Esophagus mucosa (tissue), 1 donor: ENCODE measurements at places on chromosomes 6 and 20. TPM values are rescaled to one million over a fixed set of nuclear protein-coding genes. Genes with fewer than 3 reads are reported as not detected.

LY6G6C gene
- 10.8 TPM for total RNA-seq

GPR6 gene
- total RNA-seq: not detected

SLC32A1 gene
- total RNA-seq: not detected

CRISP3 gene
- total RNA-seq: 8.1 TPM

ZNF334 gene
- total RNA-seq: 2.0 TPM

CFAP61 gene
- total RNA-seq: not detected

RFX6 gene
- not detected for total RNA-seq

C20orf141 gene
- not detected for total RNA-seq

CRYBG1 gene
- 124 TPM for total RNA-seq

ZC2HC1B gene
- not detected for total RNA-seq

BNIP5 gene
- not detected for total RNA-seq

SERPINB1 gene
- total RNA-seq: 576 TPM

GRM1 gene
- not detected for total RNA-seq

PLG gene
- 0.12 TPM for total RNA-seq

DNA sequence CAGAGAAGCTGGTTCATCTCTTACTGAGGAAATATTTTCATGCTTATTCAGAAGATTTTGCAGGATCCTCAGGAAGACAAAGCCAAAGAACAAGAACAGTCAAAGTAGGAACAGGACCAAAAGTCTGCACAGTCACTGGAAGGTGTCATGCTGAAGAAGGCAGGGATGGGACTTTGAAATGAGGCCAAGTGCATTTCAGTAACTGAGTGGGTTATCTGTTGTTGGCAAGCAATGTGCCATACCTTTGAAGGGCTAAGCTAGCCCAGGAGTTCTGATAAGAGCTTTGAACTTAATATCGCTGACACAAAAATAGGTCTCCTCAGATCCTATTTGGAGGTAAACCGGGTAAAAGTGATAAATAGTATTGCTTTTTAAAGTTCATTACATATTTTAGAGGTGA, 31.5 kb downstream of the SLC16A10 start:
- no peak for ATAC-seq

- ATAC-seq: no peak
Measured at GRCh38 chr20:44457016-44457415, 18.7 kb upstream of the TTPAL start.

DNA sequence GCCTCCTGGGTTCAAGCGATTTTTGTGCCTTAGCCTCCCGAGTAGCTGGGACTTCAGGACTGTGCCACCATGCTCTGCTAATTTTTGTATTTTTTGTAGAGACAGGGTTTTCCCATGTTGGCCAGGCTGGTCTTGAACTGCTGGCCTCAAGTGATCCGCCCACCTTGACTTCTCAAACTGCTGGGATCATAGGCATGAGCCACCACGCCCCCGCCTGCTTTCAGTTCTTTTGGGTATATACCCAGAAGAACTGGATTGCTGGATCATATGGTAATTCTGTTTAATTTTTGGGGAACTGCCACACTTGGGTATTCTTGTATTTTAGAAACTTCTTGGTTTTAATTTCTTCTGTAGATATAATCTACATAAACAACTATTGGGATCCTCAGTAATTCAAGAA, 17.0 kb downstream of the CDS2 start:
- no peak for ATAC-seq

- no peak for ATAC-seq
Measured at GRCh38 chr6:127458222-127458621, 967 bp downstream of the KIAA0408 start.

DNA sequence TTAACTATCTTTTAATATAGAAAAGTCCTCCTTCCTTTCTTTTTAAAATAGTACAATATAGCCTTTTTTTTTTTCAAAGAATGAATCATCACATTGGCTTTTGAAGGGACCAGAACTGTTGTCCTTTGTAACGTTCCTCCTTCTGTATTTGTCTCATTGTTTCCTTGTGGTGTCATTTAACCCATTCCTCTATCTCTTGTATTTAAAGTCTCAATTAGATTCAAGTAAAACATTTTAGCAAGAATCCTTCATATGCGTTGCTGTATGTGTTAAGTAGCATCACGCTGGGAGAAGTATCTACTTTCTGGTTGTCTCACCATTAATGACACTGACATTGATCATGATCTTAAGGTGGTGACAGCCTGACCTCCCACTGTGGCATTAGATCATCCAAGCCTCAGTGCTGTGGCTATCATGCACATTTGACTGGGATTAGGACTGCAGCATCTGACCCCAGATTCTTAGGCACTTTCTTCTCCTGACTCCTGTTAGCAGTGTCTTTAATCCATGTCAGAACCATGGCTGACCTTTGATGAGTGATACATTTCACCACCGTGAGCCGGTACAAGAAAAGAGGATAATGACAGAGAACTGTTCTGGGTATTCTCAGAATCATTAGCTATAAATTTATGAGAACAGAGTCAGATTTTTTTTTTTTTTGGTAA, 67.5 kb upstream of the TFB1M start:
- ATAC-seq: no peak

DNA sequence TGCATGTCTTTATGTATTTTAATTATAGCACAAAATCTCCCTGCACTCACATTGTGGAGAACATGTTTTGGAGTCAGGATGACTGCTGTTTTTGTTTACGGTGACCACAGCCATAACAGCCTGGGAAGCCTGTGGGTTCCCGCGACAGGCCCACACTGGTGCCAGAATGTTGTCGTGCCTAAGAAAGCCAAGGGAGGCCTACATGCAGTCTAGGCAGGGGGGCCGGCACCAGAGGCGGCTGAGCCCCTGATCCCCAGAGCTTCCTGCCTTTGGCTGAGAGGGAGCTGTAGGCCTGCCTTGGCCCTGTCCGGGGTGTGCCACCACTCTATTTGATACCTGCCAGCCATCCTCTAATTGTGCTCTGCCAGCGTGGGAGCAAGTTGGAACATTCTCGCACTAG, 46.7 kb downstream of the TBC1D7 start:
- no peak for ATAC-seq

- ATAC-seq: no peak
Measured at GRCh38 chr6:154919806-154920205, 75.3 kb upstream of the TIAM2 start.

GRCh38 chr6:74128536-74128935, 432.5 kb downstream of the CD109 start:
- ATAC-seq: no peak

GRCh38 chr6:132687306-132687705, 26.5 kb downstream of the VNN1 start:
- peak; percentile 69 for ATAC-seq

DNA sequence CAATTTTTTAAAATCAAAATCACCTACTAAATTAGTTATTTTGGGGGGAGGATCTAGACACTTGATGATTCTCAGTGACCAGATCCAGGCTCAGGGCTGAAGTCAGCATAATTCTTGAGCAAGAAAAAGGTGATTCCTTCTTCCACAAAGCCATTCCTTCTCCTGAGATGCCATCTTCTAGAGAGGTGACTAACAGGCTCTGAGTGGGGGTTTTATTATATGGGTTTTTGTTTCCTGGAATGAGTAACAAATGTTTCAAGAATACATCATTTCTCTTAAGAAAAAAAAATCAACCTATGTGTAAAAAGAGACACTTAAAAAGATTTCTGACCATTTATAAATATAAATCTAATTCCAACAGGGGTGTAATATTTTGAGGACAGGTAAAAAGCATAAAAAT, 154.3 kb downstream of the NFATC2 start:
- no peak for ATAC-seq

DNA sequence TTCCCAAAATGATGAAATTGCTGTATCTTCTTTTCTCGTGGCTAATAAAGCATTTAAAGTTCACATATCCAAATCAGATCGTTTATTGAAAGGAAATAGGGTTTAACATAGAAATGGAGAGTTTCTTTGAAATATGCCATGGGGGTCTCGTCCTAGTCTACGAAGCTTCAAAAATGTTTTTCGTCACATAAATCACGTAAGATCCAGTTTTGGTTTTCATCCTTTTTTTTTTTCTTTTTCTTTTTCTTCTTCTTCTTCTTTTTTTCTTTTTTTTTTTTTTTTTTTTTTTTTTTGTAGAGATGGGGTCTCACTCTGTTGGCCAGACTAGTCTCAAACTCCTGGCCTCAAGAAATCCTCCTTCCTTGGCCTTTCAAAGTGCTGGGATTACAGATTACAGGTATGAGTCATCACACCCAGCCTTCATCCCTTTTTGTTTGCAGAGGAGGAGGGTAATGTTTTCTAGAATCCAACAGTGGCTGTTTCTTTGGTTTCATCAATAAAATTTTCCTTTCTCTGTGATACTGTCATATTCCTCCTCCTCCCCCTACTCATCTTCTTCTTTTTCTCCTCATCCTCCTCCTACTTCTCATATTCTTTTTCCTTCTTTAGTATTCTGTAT, 94.7 kb upstream of the LOC128125822 start:
- ATAC-seq: no peak

- peak; percentile 27 for ATAC-seq
Measured at GRCh38 chr20:32626859-32627636, 41.9 kb upstream of the NOL4L start.

- no peak for ATAC-seq
Measured at GRCh38 chr6:2870046-2870636, 28.5 kb upstream of the SERPINB1 start.

DNA sequence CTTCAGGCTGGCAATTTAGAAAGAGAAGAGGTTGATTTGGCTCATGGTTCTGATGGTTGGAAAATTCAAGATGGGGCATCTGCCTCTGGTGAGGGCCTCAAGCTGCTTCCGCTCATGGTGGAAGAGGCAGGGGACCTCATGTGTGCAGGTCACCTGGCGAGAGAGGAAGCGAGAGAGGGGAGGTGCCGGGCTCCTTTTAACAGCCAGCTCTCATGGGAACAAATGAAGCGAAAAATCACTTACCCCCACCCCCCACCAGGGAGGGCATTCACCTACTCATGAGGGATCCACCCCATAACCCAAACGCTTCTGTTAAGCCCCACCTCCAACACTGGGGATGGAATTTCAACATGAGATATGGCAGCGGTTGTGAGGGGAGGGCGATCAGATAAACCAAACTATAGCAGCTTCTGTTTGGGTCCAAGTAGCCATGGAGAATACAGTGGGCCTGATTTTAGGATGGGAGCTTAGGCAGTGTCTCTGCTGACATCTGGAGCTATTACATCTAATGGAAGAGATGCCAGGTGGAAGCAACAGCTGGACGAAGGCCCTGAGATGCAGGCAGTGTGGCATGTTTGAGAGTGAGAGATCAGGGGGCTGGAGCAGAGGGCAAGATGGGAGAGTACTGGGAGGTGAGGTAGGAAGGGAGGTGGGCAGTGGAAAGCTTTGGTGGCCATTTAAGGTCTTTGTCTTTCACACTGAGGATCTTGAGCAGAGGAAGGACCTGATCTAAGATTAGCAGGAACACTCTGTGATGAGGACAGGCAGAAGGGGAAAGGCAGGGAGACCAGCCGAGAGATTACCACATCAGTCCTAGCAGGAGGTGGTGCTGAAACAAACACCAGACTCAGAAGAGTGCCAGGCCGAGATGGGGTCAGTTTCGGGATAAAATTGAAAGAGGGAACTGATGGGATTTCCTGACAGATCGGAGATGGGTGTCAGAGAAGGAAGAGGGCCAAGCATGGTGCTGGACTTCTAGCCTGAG, 161.8 kb downstream of the NFATC2 start:
- ATAC-seq: no peak

- no peak for ATAC-seq
Measured at GRCh38 chr6:16523606-16524379, 237.5 kb downstream of the ATXN1 start.

DNA sequence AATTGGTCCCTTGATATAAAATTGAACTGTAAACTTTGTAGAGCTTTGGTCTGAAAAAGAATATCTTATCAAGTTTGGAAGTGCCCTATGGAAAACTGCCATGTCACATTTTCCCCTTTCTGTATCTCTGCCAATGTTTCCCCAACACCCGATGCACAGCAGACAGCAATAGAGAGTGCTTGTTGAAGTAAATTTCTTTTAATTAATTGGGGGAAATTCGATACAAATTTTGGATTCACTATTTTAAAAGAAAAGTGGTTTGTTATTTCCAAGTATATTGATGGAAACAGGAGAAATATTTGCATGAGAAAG, 208.1 kb downstream of the OGFRL1 start:
- no peak for ATAC-seq

GRCh38 chr6:144264270-144265060, 20.7 kb upstream of the UTRN start:
- no peak for ATAC-seq

DNA sequence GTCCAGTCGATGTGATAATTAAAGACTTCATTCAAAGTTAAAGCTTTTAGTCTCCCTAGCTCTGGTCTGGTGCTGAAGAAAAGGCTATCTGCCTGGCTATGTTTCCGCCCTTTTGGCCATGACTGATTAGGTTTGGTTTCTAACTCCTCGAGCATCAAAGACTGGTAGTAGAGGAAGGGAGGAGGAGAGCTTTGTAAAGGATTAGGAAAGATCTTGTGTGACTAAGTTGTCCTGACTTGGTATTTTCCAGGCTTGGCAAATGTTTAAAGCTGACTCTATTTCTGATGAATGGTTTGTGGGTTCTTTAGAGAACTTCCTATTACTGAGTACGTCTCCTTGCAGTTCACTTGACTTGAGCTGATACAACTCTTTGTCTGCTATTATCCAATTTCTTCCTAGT, 312.9 kb downstream of the GJA1 start:
- peak; percentile 89 for ATAC-seq

- ATAC-seq: no peak
Measured at GRCh38 chr6:13166916-13167315, 161.4 kb downstream of the TBC1D7 start.

- no peak for ATAC-seq
Measured at GRCh38 chr20:47713878-47714450, 71.3 kb downstream of the SULF2 start.

GRCh38 chr6:146598772-146599405, at the start of gene ADGB:
Gene ADGB (plus strand): TSS chr6:146598972. CDS start chr6:146599041, 69 bp downstream.
- ATAC-seq: peak; percentile 28

- no peak for ATAC-seq
Measured at GRCh38 chr6:104952911-104953399, 4.0 kb upstream of the LIN28B start.
